Activated gamma-delta T cell (primary cell): ENCODE measurements at places on chromosomes 11 and 22.

- no peak for DNase-seq
Measured at GRCh38 chr11:61266602-61267001, 25.6 kb downstream of the PGA5 start.

DNA sequence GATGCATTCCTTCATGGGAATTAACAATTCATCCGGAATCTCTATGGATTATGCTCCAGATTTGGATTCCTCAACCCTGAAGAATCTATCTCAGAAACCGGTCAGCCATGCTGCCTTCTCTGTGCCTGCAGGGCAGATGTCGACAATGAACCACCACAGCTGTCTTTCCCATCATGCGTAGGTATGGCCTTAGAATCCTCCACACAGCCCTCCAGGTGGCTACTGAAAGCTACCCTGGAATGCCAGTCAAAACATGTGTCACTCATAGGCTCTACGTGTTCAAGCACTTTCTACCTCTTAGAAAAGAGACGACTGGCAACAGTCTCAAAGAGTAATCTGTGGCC is 19.4 kb downstream of the MAML2 start:
- no peak for DNase-seq

DNA sequence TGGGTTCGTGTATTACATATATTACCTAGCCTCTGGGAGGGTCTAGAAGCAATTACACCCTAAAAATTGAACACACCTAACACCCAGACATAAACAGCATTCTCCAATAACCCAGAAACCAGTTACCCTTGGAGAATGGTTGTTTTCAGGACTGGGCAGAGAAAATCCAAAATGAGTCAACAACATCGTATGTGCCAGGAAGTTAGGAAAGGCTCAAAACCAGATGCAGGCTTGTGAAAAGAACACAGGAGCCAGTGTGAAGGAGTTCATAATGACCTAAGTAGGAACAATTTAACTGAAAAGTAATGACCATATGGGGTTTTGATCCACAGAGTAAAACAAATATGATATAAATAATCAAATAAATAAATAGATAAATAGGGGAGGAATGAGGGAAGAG is 5.1 kb upstream of the CLPB start:
- DNase-seq = no peak

DNA sequence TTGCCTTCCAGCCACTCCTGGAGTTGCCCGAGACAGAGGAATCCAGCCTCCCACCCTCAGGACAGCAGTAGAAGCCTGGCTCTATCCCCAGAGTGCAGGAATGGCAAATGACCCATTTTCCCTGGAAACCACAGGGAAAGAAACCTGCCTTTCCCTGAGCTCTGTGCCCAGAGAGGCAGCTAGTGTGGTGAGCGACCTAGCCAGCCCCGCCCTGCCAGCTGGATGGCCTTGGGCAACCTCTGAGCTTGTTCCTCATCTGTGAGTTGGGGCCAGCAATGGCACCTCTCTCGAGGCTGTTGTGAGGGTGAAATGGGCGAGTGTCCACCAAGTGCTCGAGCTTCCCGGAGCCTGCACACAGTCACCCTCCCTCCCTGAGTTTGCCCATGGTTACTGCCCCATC is 3.7 kb downstream of the OMP start:
- DNase-seq = no peak

DNA sequence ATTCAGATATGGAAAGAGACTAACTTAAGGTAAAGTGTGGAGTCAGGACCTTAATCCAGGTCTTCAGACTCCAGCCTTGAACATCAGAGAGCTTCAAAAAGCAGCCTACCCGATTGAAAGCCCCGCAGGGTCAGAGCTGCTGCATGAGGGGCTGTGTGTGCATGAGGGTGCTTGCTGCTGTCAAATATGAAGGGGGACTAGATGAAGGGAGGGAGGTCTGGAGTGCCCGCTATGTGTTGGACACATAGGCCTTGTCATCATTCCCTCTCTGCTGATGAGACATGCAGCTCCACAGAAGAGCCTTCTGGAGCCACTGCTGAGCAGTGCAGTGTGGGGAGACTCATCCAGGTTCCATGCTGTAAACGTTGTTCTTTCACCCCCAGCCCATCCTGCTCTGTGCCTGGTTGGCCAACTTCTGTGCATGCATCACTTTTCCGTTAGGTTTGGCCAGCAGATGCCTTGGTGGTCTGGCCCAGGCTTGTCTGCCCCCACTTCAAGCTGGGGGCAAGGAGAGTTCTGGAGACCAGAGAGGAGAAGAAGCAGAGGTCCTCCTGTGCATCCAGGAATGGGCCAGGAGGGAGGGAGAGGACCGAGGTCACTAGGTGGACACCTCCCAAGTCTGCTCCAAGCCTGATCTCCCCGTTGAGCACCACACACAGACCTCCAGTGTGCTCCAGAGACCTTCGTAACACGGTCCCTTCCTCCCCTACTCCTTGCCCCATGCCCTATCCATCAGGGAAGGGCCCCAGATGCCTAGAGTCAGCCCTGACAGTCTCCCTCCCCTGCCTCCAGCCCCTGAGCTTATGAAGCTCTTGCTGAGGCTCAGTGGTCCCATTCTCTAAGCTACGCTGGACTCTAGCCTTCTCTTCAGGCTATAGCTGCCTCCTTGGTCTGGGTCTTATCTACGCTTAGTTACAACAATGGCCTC is 32.0 kb downstream of the LRRC32 start:
- DNase-seq = no peak

DNA sequence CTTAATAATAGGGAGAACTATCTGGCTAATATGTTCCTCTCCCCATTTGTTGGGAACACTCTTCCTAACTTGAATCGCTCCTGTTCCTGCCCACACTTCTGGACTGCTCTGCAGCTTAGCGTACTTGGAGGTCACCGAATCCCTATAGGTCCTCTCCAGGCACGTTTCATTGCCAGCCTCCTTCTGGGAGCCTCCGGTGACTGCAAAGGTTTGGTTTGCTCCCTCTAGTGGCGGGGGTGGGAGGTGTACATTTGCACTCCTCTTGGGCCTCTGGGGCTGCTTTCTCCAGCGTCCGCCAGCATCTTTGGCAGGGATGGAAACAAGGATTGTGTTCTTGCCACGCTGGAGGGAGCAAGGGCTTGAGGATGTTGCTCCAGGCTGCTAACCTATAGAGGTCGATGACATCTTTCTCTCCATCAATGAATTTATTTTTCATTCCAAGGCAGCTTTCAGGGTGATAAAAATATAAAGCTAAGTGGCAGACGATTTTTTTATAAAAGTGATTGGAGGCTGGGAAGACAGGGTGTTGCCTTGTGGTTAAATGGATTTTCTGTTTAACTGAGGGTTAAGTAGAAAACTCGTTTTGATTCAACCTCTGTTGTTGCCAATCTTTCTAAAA is 48.7 kb downstream of the TSPAN18 start:
- DNase-seq = no peak

GRCh38 chr22:20247010-20247505 is 21.1 kb downstream of the RTN4R start:
- no peak for DNase-seq

DNA sequence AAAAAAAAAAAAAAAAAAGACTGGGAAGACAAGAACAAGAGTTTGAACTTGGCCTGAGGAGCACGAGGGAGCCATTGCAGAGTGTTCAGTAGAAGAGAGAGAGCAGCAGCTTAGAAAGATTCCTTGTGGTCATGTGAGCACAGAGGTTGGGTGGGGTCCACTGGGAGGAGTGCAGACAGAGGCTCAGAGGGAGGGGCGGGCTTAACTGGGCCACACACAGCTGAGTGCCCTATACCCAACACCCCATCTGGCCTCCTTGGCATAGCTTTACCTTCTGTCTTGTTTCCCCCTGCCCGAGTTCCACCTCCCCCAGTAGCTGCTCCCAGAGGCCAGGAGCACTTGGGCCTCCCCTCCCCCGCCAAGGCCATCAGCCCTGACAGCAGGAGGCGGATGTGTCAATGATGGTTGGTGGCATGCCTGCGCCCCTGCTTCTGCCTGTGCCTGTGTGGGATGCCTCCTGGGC is 12.1 kb downstream of the C11orf86 start:
- DNase-seq = no peak

GRCh38 chr22:46764140-46764680 is 1.8 kb downstream of the TBC1D22A start:
- DNase-seq = no peak

DNA sequence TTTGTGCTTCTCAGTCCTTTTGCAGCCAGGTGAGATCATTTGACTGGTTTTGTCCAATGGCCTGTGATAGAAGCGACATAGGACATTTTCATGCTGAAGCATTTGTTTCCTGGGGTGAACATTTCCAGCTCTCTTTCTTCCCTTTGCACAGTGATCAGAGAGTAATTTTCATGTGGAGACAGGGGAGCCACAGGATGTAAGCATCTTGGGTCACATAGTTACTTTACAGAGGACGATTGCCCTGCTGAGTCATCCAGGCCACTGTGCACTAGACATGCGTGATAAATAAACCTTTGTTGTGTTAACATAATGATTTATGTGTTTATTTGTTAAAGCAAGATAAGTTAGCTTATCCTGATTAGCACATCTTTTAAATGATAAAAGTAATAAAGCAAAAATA is 263.5 kb upstream of the CCDC179 start:
- DNase-seq = no peak

DNA sequence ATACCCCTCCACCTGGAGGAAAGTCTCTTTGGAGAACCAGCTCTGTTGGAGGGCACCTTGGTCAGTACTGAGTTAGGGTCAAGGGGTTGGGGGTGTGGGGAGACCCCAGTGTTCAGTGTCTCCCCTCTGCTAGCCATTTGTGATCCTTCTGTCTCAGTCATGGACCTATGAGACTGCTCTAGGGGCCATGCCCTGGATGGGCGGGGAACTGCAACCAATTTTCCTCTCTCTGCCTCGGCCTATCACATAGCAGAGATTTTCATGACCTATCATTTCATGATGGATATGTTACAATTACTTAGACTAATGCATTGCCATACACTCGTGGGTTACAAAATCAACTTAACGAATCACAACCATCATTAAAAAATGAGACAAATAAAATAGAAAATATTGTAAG is 7.4 kb downstream of the OTOG start:
- no peak for DNase-seq

DNA sequence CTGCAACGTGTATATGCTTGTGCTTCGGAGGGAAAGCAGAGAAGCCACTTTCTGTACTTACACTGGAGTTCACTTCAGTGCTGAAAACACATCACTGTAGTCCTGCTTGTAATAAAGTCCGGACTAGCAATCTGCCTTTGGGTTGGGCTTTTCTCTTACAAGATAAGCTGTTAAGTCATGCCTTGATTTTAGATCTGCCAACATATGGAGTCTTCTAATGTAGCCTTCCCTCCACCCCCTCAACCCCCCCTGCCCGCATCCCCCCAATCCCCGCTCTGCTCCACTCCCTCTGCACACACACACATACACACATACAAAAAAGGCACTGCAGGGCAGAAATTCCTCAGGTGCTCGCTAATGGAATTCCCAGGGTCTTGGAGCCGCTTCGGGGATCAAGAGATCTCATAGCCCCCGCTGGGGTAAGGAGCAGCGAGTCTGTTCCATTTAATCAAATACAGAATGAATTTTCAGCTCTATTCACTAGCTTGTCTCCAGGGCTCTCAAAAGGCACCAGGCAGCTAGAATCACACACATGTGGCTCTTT is 3.4 kb downstream of the CDON start:
- DNase-seq = no peak

- no peak for DNase-seq
Measured at GRCh38 chr11:64250415-64251015, 815 bp upstream of the PLCB3 start.

- DNase-seq = no peak
Measured at GRCh38 chr11:87892291-87892690, 283.0 kb downstream of the RAB38 start.

DNA sequence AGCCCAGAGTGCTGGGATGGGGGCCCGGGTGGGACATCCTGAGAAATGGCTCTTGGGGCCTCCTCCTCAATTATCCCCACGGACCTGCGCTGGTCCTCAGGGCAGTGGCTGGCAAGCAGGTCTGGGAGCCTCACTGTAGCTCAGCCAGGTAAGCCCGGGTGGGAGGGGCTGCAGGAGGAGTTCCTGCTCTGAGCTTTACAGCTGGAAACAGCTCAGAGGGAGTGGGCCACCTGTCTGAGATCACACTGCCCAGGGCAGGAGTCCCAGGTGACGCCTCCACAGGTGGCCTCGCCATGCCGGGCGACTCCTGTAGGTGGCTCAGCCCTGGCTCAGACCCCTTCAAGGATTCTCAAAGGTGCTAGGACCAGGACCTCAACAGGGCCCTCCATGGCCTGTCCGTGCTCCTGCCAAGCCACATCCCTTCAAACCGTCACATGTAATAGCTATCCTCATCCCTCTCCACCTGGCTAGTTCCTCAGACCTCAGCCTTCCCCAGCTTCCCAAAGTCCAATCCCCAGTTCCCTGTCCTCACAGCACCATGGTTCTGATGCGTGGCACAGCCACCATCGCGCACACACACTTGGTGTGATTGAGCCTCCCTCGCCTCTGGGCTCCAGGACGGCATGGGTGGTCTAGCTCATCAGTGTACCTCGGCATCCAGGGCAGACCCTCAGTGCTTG is 3.6 kb upstream of the TSSK2 start:
- DNase-seq = no peak

GRCh38 chr22:23591201-23591791 is 11.2 kb upstream of the IGLL1 start:
- DNase-seq = no peak

- no peak for DNase-seq
Measured at GRCh38 chr11:105189581-105189980, 50.0 kb upstream of the CARD18 start.

DNA sequence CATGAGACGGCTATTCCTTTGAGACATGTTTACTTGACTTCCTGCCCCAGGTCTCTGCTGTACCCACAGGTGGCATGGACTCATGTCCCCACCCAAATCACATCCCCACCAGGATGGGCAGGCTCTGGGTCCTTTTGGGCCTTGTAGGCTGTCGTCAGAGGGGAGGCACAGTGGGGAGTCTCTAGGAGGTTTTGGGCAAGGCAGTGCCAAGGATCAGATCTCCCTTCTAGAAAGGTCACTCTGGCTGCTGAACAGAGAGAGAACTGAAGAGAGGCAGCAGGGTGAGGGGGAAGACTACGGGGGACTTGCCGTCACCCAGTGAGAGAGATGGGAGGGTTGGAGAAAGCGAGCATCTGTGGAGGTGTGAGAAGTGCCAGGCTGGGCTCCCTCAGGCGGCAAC is 4.6 kb upstream of the KCNQ1OT1 start:
- DNase-seq = no peak

- DNase-seq = no peak
Measured at GRCh38 chr11:114129142-114129541, 69.6 kb downstream of the ZBTB16 start.
